Stimulated activated CD4-positive, alpha-beta T cell treated with anti-CD3 and anti-CD28 coated beads, Interleukin-15, amount 100 ng/mL, for 1 hour (primary cell): ENCODE measurements at places on chromosomes 3 and 15.

DNA sequence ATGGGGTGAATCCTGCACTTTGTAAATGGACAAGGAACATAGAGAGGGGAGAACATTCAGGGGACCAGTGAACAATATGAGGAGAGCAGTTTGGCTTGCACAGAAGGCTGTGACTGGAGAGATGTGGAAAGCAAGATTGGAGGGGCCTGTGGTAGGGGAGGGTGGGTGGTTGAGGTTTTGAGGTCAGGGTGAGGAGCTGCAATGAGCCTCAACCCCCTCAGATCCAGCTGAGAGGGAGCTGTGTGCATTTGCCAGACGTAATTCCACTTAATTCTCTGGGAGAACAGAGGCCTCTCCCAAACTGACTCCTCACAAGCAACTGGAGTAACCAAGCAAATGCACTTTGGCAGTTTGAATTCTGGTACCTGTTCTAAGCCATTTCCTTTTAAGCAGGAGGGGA lies 253.1 kb upstream of the TRIM42 start:
- no peak for DNase-seq

DNA sequence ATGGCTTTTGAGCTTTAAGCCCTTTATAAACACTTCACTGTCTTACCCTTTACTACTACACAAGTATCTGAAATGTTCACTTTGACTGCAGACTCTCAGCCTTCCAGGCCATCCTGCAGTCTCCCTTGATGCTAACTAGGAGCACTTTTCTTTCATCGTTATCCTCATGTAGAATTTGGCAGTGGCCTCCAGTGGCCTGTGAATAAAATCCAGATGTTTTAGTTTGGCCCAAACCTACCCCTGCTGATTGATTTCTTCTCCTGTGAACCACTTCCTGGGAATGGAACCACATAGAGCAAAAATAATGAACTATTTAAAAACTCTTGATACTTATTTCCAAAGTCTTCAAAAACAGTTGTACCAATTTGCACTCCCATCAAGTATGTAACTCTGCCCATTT lies 271.9 kb downstream of the FEZF2 start:
- no peak for DNase-seq

GRCh38 chr3:157755233-157755632 lies 252.0 kb upstream of the VEPH1 start:
- no peak for DNase-seq

- no peak for DNase-seq
Observed at GRCh38 chr15:70031261-70031660, 66.5 kb downstream of the TLE3 start.

DNA sequence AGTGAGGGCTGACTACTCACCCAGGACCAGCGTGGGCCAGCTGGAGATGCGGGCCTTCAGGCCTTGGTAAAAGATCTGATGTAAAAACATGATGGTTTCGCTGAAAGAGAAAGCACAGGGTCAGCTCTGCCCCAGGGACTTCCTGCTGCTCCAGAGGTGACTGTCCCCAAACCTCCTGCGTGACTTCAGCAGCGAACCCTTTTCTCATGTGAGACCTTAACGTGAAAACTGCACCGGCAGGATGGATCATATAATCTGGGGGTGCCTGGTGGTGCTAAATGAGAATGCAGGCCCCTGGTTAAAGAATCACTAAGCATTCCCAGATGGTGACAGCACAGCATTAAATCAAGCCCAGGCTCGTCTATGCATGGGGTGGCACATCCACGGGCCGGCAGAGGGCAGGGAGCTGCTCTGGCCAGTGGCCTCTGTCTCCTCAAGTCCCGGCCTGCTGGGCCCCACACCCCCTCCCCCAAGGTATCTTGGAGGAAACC lies 55.4 kb downstream of the RASGRF1 start:
- no peak for DNase-seq

DNA sequence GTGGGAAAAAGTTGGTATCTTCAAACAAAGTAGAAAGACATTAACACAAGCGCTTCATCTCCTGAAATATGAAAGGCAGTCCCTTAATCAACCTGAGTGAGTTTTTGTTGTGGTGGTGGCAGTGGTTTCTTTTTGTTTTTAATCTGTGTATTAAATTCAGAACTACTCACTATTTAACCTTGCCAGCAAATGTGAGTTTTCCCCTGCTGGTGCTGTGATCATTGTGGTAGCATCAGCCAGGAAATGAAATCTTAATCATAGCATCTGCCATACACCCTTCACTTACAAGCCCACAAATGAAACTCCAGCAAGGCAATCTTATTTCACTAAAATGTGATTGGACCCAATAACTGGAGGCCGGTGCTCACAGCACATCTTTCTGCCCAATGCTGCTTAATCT lies 229.7 kb downstream of the SHOX2 start:
- DNase-seq, result no peak

DNA sequence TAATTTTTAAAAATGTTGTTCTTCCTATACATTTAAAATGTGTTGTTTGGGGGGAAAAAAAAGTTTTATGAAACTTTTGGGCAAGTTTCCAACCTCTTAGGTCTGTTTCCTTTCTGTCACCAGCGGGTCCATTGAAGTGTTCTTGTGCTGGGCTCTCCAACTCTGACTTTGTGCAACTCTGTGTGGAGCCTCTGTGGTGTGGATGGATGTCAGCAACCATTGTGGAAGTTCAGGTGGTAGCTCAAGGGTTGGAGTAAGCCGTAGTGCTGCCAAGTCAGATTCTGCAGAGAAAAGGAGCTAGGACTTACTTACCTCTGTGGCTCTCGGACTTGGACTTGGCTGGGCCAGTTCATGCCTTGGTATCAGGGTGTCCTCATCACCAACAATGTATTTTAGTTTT lies 22.4 kb downstream of the ARID3B start:
- DNase-seq, result no peak

- DNase-seq, result no peak
Observed at GRCh38 chr3:45182915-45183871, 37.0 kb upstream of the CDCP1 start.

GRCh38 chr3:185968168-185968567 lies 30.4 kb upstream of the TRA2B start:
- no peak for DNase-seq

DNA sequence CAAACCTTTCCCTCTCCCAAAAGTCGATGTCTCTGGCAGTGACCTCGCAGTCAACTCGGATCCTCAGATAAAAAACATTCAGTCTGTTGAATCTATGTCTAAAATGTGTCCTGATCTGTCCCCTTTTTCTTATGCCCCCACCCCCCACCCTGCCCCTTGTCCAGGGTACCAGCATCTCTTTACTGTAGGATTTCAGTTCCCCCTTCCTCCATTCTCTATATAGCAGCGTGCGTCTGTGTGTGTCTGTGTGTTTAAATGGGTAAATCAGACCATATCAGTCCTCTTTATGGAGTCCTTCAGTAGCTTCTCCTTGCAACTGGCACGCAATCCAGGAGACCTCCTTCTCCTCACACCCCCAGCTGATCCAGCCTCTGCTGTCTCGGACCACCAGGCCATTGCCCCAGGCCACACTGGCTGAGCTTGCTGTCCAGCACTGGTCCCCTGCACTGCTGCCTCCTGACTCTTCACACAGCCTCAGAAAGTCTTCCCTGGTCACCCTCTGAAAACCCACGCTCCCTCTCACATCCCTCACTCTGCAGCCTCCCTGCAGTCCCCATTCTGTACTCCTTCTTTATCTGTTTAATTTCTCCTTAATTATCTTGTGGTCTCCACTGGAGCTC lies 1.5 kb downstream of the LRRK1 start:
- no peak for DNase-seq

DNA sequence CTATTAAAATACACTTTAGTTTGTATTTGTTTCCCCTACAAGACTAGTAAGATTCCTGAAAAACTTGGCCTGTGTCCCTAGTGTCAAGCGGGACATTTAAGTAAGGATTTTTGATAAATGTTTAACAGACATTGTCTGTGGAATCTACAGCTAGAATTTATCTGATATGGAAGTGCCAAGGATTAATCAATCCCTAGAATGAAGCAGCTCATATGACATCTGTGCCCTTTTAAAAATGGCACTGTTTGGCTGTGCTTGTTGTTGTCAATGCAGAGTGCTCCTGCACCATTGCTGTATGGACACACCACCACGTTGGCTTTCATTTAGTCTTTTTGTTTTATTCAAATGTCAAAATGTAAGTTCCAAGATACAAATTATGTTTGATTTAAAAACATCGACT lies 14.3 kb upstream of the PDCD7 start:
- DNase-seq, result no peak

- no peak for DNase-seq
Observed at GRCh38 chr3:49470714-49471420, 800 bp downstream of the DAG1 start.

- DNase-seq, result peak; percentile 8
Observed at GRCh38 chr3:178084938-178085816, 451.1 kb upstream of the KCNMB2 start.

- DNase-seq, result no peak
Observed at GRCh38 chr15:69463182-69463756, 10.7 kb downstream of the RPLP1 start.
